ENCODE measurements at places on chromosomes 12 and 14. TPM values are rescaled to one million over a fixed set of nuclear protein-coding genes. Genes with fewer than 3 reads are reported as not detected.

Gene GLT1D1
- 0.16 TPM for total RNA-seq

Gene PYGL
- total RNA-seq: 59.1 TPM

Gene RTL1
- under 0.01 TPM for total RNA-seq

Gene KRT83
- total RNA-seq: not detected

Gene KLHL33
- total RNA-seq: 0.25 TPM

Gene PTHLH
- 2.6 TPM for total RNA-seq

Gene FITM1
- total RNA-seq: not detected
